ENCODE measurements at places on chromosomes 7 and 10.

DNA sequence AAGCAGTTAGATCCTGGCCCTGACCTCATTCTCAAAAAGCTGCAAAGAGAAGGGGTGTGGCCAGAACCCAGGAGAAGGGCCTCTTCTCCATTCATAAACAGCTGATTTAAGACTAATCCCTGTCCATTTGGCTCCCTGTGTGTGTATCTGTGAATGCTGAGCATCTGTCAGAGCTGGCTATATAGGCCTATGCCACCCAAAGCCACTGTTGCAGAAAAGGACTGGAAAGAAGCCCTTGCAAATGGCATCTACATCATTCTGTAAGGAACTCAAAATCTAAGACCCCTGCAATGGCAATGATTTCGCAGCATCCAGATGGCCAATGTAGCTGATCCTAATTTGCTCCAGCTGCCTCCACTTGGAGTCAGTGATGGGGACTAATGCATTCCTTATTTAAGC, 384.5 kb downstream of the KCNMA1 start:
- DNase-seq: no peak

- no peak for DNase-seq
Measured at GRCh38 chr7:132328047-132328620, 248.1 kb downstream of the PLXNA4 start.

GRCh38 chr10:93435621-93436397, 46.3 kb downstream of the MYOF start:
- DNase-seq: no peak

DNA sequence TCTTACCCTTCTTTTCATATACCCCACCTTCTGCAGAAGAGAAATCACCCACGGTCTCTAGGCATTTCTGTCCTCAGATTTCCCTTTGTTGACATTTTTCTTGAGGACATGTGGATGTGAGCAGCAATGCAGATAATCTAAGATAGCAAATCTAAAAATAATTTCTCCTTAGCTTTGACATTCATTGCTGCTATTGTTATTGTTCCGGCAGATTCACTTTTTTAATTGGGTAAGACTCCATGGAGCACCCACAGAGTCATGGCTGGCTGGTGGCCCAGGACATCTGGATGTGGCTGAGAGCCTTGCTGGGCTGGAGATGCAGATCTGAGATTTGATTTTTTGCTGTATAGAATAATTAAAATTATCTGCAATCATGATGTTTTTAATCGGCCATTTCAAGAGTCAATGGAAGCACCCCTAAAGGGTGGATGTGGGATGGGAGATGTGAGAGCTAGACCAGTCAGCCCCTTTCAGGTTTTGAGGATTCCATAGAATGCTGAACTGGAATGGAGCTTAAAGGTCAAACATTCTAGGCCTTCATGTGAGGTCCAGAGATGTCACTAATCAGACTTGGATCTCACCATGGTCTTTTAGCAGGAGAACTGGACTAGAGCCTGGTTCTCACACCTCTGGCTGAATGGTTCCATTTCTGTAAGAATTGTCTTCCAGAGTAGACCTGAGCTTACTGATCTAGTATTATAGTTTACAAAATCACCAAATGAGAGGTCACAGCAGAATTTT, 37.5 kb downstream of the TAS2R41 start:
- DNase-seq: no peak

GRCh38 chr10:97508342-97508741, 9.6 kb downstream of the UBTD1 start:
- no peak for DNase-seq

- no peak for DNase-seq
Measured at GRCh38 chr7:32511791-32512190, 16.5 kb downstream of the AVL9 start.

GRCh38 chr10:30116041-30116491, 56.7 kb upstream of the JCAD start:
- DNase-seq: no peak

- DNase-seq: no peak
Measured at GRCh38 chr10:81498011-81498551, 376.9 kb upstream of the NRG3 start.

GRCh38 chr7:43735802-43736603, 6.7 kb upstream of the COA1 start:
- DNase-seq: no peak

DNA sequence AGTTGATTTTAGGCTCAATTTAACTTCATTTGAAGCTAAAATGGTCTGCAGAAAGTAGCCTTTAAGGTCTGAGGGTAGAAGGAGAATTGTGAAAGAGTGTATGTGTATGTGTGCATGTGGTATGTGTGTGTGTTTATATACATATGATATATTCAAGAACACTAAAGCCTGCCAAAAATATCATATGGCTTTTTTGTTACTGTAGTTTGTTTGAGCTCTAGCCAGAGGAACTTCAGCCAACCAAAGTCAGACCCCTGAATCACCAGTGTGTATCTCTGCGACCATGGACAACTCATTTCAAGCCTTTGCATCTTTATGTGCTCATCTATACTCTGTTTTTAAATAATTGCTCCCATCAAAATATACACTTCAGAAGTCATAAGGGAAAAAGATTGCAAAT, 58.4 kb upstream of the HDAC9 start:
- DNase-seq: no peak

DNA sequence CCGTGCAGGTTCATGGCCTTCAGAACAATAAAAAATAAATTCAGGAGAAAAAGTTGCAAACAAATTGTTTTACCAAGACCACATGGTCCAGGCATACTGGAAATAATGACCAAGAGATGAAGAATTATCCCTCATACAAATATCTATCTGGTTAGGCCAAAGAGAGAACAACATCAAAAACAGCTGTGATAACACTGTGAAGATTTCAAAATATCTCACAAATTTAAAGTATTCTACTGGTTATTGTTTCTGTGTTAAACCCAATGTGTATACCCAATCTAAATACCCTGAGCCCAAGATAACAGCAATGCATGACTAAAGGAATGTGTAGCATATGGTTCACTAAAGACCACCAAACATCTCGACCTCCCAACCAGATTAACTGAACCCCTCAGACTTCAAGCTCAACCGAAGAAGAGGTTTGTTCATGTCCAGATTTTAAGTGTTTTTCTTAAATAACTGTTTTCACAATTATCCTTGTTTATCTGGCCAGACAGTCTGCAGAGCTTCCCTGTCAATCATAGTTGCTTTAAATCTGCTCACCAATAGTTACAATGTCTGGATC, 10.9 kb downstream of the OR9A2 start:
- DNase-seq: no peak

DNA sequence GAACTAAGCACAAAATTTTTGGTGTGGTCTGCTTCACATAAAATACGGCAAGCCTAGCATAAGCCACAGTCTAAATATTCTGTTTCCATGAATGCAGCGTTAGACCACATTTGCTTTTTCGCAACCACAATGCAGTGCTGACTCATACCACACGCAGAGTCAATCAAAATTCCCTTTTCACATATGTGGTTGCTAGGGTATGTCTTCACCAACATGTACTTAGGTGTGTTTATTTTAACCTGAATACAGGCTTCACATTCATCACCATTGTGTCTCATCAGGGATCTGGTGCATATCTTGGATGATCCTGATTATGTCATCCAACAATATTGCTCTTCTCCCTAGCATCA, 90.8 kb downstream of the CHN2 start:
- DNase-seq: peak; percentile 13

GRCh38 chr10:77182803-77183202, 454.8 kb downstream of the KCNMA1 start:
- DNase-seq: no peak

- DNase-seq: no peak
Measured at GRCh38 chr7:155594961-155595366, 48.6 kb upstream of the CNPY1 start.

DNA sequence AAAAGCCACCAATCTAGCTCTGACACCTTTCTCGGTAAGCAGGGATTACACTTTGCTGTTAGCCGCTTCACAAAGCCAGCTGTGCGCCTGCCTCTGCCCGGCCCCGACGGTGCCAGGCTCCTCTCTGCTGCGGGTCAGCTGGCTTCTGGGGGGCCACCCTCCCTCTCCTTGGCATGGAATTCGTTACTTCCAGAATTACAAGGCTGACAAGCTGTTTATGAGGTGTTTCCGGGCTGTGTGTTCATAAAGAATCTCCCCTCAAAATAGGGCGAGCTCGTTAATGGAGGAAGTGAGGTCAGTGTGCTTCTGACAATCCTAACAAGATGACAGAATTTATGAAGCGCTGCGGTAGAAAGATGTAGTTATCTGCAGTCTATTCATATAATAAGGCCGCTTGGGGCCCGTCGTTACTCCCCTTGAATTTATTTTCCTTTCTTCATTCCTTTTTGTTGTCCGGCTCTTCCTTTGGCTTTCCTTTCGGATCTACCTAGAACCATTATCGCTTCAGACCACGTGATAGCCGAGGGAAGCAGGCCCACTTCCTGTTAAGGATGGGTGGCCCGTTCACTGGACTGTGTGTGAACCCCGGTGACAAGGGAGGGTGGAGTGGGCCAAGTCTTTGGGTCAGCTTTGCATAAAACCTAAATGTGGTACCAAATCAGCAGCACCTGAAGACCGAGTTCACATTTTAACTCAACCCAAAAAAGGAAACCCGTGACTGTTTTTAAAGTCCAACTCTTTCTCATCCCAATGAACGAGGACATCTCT, 273.0 kb upstream of the YAE1 start:
- DNase-seq: no peak

DNA sequence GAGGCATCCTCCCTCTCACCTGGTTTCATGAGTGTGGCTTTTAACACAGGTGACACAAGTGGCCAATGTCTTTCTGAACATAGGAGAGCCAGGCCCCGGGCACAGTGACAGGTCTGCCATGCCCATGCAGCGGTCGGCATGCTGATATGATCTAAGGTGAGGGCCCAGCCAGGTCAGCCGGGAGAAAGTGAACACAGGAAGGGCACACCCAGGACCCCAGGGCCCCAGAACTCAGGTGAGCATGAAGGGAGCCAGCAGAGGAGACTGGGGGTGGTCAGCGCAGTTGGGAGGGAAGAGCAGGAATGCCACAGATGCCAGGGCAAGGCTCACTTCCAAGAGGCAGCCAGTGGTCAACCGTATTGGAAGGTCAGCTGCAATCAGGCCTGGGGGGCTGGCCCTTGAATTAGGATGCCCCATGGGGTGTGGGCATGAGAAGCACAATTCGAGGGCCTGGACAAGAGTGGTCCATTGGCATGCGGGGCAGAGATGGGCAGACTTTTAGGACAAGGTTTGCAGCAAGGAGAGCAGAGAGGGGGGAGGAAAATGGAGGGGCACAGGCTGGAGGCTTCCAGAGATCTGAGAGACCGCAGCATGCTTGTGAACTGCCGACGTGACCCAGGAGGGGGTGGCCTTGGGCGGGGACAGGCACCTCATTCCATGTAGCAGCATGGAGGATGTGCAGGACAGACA, 3.9 kb upstream of the INPP5A start:
- no peak for DNase-seq

GRCh38 chr10:96660297-96660696, 60.0 kb downstream of the PIK3AP1 start:
- no peak for DNase-seq

DNA sequence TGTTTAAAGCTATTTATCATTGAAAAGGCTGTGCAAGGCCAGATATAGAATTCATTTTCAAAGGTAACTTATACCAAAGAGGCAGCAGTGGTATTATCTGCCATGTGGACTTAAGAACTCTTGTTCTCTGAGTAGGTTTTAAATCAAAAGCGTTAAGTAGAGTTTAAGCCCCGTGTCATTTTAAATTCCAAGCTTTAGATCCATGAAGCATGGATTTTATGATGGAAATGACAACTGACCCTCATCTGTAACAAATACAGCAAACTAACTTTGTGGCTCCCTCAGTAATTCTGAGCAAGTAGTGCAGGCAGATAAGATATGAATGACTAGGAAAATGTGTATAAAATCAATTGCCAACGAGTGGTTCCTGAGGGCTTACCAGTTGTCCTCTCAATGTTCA, 247.0 kb downstream of the WDR11 start:
- DNase-seq: no peak

DNA sequence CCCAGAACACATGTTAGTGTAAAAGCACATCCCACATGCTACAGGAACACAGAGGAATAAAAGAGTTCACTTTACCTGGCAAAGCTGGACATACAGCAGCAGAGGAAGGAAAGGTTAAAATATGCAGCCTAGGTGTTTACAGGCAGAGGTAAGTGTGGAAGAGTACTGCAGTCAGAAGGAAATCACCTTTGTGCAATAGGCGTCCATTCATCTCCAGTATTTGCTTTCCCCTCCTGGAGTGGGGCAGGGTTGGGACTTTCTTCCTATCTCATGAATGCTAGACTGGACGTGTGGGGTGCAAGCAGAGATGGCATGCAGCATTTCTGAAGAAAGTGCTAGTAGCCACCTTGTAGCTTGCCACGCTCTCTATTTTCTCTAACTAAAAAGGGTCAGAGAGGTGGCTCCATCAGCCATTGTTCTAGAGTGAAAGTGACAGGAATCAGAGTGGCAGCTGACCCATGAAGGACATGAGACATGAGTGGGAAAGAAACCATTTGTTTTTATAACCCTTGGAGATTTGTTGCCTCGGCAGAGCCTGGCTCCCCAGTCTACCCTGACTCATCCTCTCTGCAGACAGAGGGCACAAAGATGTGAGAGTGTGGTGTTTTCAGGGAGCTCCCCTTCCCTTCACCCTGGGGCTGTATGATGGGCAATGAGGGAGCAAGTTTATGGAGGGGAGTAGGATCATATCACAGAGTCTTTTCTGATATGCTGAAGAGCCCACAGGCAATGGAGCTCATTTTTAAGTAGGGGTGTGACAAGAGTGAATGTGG, 101.2 kb upstream of the SEC61G start:
- DNase-seq: no peak

DNA sequence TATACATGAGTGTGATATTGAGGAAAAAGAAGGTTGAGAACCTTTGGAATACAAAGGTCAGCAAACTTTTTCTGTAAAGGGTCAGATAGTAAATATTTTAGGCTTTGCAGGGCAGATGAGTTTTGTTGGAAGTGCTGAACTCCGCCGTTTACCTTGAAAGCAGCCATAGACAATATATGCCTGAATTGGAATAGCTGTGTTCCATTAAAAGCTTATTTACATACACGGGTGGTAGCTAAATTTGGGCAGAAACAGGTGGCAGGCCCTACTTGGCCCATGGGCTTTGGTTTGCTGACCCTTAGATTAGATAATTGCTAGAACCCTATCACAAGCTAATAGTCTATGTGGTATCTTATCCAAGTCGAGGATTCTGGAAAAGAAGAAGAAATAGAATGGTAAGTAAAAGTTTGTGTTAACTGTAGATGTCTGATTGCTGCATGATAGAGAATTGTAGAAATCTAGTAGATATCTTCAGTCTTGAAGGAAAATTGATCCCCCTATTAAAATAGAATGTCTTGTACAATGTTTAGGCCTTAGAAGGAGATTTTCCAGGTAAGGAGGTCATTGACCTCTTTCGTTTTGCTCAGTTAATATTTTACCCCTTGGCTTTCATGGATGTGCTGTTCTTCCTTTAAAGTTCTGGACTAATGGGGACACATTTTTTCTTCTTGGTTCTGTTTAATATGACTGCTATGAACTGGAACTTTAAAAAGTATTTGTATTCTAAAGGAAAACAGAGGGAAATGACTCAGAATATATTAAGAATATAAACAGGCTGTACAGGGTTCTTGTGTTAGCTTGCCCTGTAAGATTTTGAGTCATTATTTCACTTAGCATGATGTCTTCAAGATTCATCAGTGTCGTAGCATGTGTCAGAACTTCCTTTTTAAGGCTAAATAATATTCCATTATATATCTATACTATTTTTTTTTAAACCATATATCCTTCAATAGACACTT, 8.0 kb downstream of the RBM33 start:
- DNase-seq: no peak

- DNase-seq: no peak
Measured at GRCh38 chr7:66779669-66780409, 39.3 kb downstream of the RABGEF1 start.
